CD4-positive, alpha-beta T cell treated with Interleukin-12 subunit alpha and Interleukin-12 subunit beta, for 1 hour (primary cell): ENCODE measurements at places on chromosomes 7 and 10.

- DNase-seq: no peak
Observed at GRCh38 chr7:134875867-134876266, 96.4 kb downstream of the CALD1 start.

- no peak for DNase-seq
Observed at GRCh38 chr7:73521636-73522104, 423 bp downstream of the BAZ1B start.

DNA sequence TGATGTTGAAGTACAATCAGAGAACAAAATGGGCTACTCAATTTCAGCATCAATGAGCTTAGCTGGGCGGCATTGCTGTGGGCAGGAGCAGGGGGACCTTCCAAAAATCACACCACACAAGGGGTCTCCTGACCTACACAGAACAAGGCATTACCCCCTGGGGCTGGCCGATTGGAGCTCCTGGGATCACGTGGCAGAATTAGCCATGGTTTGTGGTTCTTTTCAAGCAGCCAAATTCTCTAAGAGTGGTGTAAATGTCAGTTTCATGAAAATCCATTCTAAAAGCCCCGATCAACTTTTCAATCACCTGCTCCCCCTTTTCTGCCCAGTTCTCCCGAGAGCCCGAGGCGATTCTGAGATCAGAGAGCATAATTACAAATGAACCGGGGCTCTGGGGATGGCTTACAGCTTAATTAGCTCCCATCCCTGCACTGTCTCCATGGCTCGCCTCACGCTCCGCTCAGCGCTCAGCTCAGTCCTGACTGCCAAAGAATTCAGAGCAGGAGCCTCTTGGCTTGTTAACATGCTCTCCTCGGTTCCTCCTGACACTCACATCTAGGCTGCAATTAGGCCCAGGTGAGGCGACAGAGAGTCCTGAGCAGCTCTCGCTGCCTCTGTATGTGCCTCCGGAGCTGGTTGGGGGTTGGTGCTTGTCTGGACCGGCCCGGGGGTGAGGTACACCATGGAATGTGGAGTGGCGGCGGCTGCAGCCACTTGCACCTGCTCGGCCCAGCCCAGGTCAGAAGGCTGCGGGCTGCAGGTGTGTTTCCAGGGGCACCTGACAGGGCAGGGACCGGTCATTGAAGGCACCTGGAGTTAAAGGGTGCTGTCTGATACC is 111.8 kb downstream of the WDR11 start:
- no peak for DNase-seq

DNA sequence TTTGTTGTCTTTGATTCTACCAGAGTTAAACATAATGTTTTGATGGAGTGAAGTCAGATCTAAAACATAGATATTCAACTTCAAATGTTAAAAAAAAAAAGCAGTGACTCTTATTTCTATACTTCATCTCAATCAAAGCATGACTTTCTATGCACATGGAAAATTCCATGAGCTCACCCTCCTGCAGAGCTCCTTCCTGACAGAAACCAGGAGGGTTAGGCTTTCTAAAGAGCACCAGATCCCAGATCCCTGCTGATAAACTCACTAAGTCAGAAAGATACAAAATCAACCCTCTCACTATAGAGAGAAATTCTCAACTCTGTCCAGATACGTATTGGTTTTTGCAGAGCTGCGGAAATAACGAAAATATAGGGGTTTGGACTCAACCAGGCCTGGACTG is 122.6 kb downstream of the FAM107B start:
- no peak for DNase-seq

DNA sequence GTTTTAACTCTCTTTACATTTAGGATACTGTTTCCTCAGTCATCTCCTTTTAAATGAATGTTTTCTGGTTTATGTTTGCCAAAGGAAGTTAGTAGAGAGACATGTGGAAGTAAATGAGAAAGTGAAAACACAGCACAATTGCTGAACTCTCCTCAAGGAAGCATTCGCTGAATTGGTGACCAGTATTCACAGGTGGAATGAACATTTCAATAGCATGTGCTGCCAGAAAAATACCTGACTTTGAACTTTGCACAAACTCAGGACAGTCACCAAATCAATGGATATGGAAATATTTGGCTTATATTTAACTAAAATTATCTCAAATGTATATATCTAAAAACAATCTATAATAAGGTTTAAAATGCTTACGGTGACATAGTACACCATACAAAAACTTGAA is 28.5 kb downstream of the TSPAN12 start:
- DNase-seq: no peak

DNA sequence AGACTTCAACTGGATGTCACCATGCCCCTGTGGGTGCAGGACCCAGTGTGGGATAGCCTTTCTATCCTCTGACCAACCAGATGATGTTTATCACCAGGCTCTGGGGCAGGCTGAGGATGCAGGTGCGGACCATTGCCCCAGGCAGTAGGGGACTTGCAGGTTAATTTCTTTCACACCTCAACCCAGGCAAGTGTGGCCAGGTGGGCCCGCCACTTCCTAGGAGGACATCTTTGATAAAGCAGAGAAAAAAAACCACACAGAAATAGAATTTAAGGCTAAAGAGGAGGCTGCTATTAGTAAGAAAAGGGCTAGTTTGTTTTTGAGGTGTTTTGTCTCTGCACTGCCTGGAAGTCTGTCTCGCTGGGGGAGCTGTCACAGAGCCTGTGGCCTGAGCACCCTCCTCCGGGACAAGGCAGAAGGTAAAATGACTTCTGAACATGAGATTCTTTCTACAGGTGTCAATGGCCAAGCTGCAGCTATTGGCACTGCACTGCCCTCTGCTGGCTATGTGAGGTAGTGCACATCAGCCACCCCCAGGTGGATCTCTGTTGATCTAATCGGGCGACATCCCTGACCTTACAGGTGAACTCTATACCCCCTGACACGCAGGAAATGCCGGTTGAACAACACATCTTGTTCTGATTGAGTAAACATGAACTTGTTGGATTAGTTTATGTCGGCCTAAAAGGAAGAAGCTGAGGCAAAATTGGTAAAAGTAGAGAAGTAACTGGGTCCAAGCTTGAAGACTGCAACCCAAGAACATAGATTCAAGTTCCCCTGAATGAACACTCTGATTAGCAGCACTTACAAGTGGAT is 21.0 kb downstream of the UPP1 start:
- DNase-seq: peak; percentile 89

DNA sequence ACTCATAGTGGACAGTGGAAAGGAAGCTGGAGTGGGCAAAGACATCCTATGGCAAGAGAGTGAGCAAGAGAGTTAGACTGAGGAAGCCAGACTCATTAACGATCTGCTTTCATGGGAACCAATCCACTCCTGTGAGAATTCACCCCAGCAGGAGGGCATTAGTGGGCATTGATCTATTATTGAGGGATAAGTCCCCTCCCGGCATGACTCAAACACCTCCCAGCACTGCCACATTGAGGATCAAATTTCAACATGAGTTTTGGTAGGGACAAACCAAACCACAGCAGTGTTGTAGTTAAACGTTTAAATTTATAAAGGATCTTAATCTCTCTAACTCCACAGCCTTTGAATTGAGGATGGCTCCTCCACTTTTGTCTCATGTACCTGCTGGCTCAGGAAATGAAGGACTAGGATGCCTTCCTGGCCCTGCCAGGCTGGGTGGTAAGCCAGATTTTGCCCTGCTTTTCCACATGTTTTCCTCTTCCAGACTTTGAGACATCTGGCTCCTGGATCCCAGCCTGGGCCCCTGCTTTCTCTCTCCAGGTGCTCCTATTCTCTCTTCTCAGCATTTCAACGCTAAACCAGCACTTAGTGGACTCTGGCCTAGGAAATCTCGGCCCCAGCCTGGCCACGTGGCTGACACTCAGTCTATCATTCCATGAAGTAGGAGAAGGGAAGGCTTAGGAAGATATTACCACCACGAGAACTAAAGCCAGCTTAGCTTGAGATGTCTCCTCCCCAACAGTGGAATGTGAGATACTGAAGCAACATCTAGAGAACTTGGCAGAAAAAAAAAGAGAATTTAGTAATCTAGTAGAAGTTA is 96.5 kb upstream of the PIP4K2A start:
- DNase-seq: no peak

DNA sequence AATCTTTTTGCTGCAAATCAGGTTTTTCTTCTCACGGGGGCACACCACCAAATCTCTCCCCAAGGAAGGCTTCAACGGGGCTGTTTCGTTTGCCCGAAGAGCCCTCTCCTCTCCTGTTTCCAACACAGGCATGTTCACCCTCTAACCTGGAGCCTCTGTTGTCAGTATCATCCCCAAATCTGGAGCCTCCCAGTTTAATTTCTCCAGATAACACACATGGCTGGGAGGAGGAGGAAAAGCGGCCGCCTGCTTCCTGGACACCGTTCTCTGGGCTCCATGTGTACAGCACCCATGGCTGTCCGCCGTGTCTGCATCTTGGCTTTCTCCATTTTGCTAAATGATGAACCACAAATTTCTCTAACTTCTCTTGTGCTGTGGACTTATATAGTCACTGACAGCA is 214.5 kb downstream of the DIP2C start:
- DNase-seq: no peak

DNA sequence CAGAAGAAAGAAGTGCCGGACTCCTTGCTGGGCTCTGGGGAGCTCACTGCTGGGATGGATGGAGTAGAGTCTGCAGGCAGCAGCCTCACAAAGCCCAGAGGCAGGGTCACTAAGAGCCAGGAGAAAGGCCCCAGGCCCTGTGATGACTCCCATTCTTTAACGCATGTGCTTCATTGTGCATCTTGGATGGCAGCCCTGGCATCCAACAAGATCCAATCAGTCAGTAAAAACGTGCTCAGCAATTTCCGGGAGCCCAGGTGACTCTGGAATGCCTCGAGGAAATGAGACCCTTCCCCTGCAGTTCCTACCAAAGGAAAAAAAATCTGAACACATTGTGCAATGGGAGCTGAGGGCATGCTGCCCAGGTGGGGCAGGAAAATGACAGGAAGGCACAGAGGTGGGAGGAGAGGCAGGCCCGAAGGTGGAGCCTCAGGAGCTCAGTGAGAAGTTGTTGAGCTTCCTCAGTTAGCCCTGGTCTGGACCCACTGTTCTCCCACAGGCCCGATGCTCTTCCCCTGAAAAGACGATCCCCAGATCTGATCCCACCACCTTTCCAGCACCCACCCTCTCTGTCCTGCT is 60.7 kb upstream of the TMEM72 start:
- DNase-seq: no peak

- no peak for DNase-seq
Observed at GRCh38 chr10:111475720-111476119, 398.9 kb downstream of the ADRA2A start.

GRCh38 chr10:37752334-37752875 is 105.0 kb downstream of the ZNF248 start:
- DNase-seq: no peak

- DNase-seq: peak; percentile 52
Observed at GRCh38 chr10:110802551-110803238, 69.0 kb upstream of the PDCD4 start.

DNA sequence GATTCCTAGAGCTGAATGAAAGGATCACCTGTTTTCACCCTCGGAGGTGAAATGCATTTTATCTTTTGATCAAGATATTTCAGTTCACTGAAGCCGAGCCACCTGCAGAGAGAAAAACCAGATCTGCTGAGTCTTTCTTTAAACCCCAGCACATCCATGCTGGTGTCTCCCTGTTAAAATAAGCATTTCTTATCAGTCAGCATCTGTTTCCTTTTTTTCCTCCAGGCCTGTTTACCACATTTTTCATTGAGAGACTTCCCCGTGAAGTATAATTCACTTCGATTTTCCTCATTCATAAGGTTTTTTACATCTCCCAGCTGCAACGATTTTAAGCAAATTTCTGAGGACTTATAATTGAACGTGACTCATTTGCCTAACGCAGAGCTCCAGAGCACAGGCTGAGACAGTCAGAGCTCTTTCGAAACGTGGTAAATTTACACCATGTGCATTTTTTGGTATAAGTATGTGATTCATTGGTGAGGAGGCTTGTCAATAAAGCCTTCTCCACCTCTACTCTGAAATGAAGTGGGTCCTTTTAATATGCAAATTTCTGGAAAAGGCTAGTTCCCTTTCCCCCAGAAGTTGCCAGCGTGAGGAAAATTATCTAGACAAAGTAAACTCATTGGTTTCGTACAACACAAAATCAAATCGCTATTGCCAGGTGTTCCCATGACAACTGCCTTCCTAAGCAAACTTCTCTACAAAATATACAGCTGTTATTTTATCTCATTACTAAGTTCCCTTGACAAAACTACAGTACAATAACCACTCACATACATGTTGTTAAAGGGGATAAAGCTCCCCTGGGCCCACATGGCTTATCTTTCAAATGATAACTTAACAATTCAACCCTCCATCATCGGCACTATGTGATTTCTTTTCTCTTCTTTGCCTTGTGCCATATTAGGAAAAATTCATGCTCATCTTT is 374.8 kb upstream of the AKR1E2 start:
- DNase-seq: no peak

GRCh38 chr7:146728141-146728540 is 611.5 kb downstream of the CNTNAP2 start:
- DNase-seq: no peak

GRCh38 chr10:126243971-126244370 is 144.3 kb downstream of the ADAM12 start:
- DNase-seq: no peak

DNA sequence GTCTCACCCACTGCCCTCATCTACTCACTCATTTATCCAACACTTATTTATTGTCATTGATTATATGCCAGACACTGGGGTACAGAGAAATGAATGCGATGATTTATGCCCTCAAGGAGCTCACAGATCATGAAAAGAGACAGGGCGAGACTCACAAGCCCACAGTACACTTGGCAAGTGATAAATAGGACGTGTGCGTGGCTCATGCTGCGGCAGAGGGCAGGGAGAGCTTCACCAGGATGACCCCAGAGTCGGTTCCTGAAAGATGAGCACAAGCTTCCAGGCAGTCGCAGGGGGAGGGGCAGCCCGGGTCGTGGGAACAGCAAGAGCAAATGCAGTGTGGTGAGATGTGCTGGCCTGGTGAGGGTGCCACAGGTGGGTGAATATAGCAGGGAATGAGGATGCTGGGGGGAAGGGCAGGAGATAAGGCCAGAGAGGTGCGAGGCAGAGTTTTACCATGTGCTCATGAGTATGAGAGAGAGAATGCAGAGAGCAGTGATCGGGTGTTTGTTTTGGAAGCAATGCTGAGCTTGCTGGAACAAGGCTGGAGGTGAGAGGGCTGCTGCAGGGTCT is 70.9 kb downstream of the ATXN7L1 start:
- DNase-seq: no peak

GRCh38 chr10:132746801-132747625 is 38.9 kb downstream of the NKX6-2 start:
- no peak for DNase-seq

- no peak for DNase-seq
Observed at GRCh38 chr7:46589286-46589685, 668.2 kb upstream of the IGFBP3 start.
